Natural killer cell treated with Interleukin-12 subunit alpha and Interleukin-12 subunit beta and Interleukin-15 and Interleukin-18, amount 100 ng/mL, for 72 hours (primary cell): ENCODE measurements at places on chromosomes 12 and 14. TPM values are rescaled to one million over a fixed set of nuclear protein-coding genes. Genes with fewer than 3 reads are reported as not detected.

- H3K4me1 ChIP-seq = no peaks in the 10 kb centered on the region
- DNase-seq = no peak
- H3K4me3 ChIP-seq = no peak overlapping the region
- no peak overlapping the region for H3K27ac ChIP-seq
- no peaks in the 10 kb centered on the region for H3K36me3 ChIP-seq
- H3K27me3 ChIP-seq = no peaks in the 10 kb centered on the region
Measured at GRCh38 chr12:29198901-29199300, 49.8 kb downstream of the FAR2 start.

The TRIM9 gene
- total RNA-seq = 0.24 TPM

DNA sequence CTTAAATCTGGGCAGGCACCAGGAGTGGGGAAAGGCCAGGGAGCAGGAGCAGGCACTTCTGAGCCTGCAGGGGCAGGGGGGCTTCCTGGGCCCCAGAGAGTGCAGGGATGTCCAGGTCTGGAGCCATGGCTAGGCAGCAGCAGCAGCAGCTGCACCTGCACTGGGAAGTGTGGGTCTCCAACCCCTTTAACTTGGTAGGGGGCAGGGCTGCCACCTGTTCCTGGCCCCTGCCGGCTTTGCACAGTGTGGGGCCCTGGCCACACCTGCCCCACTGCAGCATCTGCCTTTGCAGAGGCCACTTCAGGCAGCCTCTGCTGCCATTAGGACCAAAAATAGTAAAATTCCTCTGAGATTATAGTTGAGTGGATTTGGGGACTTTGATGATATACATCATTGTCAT lies 138.5 kb downstream of the SLC16A7 start:
- no peak overlapping the region for H3K4me3 ChIP-seq
- no peak overlapping the region for H3K27ac ChIP-seq
- H3K36me3 ChIP-seq = no peaks in the 10 kb centered on the region
- no peak for DNase-seq
- peaks cover 23% of the 10 kb centered on the region for H3K4me1 ChIP-seq
- H3K27me3 ChIP-seq = no peaks in the 10 kb centered on the region

DNA sequence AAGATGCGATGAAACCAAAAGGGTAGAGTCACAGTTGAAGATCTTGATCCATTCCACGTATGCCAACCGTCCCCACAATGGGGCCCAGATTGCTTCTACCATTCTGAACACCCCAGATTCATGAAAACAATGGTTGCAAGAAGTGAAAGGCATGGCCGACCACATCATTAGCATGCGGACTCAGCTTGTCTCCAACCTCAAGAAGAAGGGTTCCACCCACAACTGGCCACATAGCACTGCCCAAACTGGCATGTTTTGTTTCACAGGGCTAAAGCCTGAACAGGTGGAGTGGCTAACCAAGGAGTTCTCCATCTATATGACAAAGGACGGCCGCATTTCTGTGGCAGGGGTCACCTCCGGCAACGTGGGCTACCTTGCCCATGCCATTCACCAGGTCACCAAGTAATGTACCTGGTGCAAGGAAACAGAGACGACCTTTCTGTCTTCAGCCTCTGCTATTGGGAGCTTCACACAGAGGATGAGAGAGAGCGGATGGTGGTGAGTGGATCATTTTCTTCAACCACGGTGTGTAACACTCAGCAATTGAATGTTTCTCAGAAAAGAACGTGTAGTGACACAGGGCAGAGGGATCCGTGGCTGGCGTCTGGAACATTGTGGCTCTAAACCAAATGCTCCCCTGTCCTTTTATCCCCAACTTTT lies 26.8 kb upstream of the CLEC2D start:
- H3K27me3 ChIP-seq = no peaks in the 10 kb centered on the region
- peak overlapping the region; percentile 100 for H3K4me3 ChIP-seq
- H3K27ac ChIP-seq = peak overlapping the region; percentile 97
- peaks cover 21% of the 10 kb centered on the region for H3K36me3 ChIP-seq

The BEGAIN gene
- total RNA-seq = not detected

GRCh38 chr12:67068761-67069450 lies 200.3 kb upstream of the CAND1 start:
- DNase-seq = no peak
- peaks cover 67% of the 10 kb centered on the region for H3K27me3 ChIP-seq
- H3K4me1 ChIP-seq = peaks cover 17% of the 10 kb centered on the region
- H3K27ac ChIP-seq = no peak overlapping the region
- no peaks in the 10 kb centered on the region for H3K36me3 ChIP-seq
- peak overlapping the region; percentile 86 for H3K4me3 ChIP-seq

The DYNLL1 gene
- 267 TPM for total RNA-seq

- no peaks in the 10 kb centered on the region for H3K36me3 ChIP-seq
- DNase-seq = no peak
- H3K4me1 ChIP-seq = no peaks in the 10 kb centered on the region
- no peak overlapping the region for H3K27ac ChIP-seq
Measured at GRCh38 chr12:55336002-55336401, 5.5 kb downstream of the OR6C3 start.

GRCh38 chr14:92549105-92549858 lies 35.7 kb downstream of the RIN3 start:
- H3K36me3 ChIP-seq = peaks cover 9% of the 10 kb centered on the region
- peak overlapping the region; percentile 83 for H3K27ac ChIP-seq
- H3K4me1 ChIP-seq = peaks cover 71% of the 10 kb centered on the region
- no peaks in the 10 kb centered on the region for H3K27me3 ChIP-seq

DNA sequence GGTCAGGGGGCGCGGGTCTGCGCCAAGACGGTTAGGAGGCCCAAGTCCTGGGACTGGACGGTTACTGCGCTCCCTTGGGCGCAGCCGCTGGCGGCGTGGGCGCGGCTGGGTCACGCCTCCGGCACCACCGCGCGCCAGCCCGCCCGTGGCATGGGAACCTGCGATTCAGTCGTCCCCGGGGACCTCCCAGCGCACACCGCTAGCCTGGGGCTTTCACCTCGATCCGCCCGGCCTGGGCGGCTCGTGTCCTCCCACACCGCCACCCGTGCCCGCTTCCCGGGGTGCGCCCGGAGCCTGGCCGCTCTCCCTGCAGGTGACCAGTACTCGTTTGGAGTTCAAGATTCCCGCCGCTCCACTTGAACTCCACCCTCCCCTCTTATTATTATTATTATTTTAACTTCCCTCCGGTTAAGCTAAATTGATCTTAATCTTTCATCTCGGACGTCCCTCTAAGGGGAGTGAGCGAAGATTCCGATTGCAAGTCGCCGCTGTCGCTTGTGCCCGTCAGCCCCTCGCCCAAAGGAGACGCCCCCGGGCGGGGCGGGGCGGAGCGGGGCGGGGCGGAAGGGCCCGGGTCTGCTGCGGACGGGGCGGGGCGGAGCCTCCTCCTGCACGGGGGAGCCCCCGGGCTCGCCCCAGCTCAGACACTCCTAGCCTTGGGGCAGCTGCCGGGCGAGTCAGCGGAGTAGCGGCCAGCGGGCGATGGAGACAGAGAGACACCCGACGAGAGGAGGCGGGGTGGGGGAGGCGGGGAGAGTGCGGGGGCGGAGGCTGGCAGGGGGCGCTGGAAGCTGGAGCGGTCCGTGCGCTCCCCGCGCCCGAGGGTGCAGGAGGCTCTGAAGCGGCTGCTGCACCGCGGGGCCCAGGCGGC lies at the start of gene KCNMB4:
Gene KCNMB4, plus strand, starts transcription at position 643 of the 871 bp plus-strand sequence. CDS start 445 bp downstream, outside the sequence.
- peaks cover 3% of the 10 kb centered on the region for H3K4me1 ChIP-seq
- H3K27ac ChIP-seq = no peak within 1 kb of the TSS
- H3K4me3 ChIP-seq = peak within 1 kb of the TSS; percentile 91
- H3K27me3 ChIP-seq = peaks cover 28% of the 10 kb centered on the region
- peak; percentile 88 for DNase-seq

DNA sequence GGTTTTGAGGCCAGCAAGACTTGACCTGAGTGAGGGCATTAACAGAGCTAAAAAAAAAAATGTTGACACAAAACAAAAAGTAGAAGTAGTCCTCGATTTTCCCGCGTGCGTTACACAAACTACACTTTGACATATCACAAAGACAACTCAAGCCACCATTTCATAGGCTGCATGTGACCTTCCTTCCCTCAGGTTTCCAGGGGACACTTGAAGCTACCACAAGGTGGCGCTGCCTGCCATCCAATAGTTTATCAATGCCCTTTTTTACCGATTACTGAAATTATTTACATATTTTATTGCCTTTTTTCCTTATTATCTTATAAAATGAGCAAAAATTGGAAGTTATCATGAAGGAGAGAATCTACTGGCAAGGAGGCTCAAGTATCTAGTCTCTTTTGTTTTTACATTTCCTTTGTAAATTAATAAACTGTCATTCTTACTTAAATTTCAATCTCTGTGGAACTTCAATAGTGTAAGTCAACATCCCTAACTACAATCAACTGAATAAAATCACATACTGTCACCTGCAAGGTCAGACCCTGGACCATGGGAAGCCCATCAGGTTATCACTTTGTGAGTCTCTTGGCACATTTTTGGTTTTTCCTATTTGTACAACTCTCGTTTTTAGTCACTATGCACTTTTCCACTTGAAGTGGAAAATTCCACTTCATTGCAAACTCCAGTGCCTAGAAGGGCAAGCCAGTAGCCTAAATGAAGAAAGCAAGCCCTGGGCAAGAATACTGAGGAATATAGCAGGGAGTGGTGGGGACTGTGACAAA lies 84.6 kb upstream of the CPSF6 start:
- no peak overlapping the region for H3K4me3 ChIP-seq
- peak; percentile 75 for DNase-seq
- peaks cover 17% of the 10 kb centered on the region for H3K4me1 ChIP-seq
- H3K36me3 ChIP-seq = no peaks in the 10 kb centered on the region

DNA sequence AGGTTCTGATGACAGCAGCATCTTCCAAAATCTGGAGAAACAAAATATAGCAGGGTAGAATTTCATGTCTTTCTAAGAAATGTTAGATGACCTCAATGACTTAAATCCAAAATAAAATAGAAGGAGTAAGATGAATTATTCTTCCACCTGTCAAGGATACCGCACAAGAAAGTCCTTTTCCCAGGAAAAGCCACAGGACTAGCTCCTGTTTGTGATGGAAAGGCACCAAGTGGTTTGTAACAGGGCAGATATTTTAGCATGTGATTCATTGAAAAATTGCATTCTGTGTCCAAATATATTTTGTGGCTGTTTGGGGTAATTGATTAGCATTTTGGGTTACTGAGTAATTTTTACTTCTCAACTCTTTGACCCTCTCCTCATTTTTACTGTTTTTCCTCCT lies 2.7 kb downstream of the CD163L1 start:
- H3K4me1 ChIP-seq = peaks cover 4% of the 10 kb centered on the region
- H3K27me3 ChIP-seq = peaks cover 22% of the 10 kb centered on the region
- no peaks in the 10 kb centered on the region for H3K36me3 ChIP-seq
- no peak overlapping the region for H3K27ac ChIP-seq
- no peak for DNase-seq

The VWF gene
- not detected for total RNA-seq

The ENDOU gene
- total RNA-seq = not detected

- no peaks in the 10 kb centered on the region for H3K4me1 ChIP-seq
- no peak for DNase-seq
- no peaks in the 10 kb centered on the region for H3K27me3 ChIP-seq
- no peaks in the 10 kb centered on the region for H3K36me3 ChIP-seq
- H3K4me3 ChIP-seq = no peak overlapping the region
Measured at GRCh38 chr14:47715330-47715729, 39.9 kb upstream of the MDGA2 start.
